NCI-H1694 (cell line): ENCODE measurements at places on chromosomes 12 and 14.

- no peak for DNase-seq
Observed at GRCh38 chr14:95268350-95268749, 51.4 kb downstream of the CLMN start.

- DNase-seq, result peak; percentile 55
Observed at GRCh38 chr14:20630340-20631022, 11.0 kb downstream of the OR6S1 start.

GRCh38 chr12:89160716-89161123, 191.6 kb downstream of the DUSP6 start:
- no peak for DNase-seq

DNA sequence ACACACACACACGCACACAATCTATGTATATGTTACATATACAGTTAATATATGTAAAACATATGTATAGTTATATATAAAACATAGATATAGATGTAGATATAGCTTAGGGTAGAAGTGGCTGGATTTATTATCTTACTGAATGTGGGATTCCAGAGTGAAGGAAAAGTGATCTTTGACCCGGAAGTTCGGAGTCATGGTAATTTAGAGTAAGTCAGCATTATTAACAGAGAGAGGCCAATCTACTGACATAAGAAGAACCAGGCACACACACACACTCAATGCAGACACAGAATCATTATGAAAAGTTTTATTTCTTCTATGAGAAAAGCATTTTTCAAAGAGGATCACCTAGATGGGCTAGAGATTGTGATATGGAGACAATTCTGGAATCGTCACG, 384.2 kb upstream of the NOVA1 start:
- no peak for DNase-seq

DNA sequence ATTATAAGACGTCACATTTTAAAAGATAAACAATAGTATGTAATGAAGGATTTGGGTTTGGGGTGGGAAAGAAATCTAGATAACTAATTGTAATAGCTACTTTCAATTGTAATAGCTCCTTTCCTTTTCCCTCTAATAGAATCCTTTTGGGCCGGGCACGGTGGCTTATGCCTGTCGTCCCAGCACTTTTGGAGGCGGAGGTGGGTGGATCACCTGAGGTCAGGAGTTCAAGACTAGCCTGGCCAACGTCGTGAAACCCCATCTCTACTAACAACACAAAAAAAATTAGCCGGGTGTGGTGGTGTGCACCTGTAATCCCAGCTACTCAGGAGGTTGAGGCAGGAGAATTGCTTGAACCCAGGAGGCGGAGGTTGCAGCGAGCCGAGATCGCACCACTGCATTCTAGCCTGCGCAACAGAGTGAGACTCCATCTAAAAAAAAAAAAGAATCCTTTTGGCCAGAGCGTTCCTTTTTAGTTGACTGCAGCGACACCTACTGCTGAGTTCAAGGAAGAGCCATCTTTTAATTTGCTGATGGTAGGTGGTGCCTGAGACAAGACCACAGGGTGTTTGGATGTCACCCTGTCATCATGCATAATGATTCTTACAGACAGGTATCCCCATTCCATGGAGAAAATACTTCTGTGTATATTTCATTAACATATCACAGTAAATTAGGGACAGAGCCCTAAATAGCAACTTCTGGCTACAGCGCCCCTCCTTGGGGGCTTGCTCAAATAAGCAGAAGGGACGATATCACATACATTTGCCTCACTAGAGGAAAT, 79.5 kb downstream of the ARMH4 start:
- peak; percentile 76 for DNase-seq

- no peak for DNase-seq
Observed at GRCh38 chr14:93064411-93065271, 51.1 kb downstream of the ITPK1 start.

DNA sequence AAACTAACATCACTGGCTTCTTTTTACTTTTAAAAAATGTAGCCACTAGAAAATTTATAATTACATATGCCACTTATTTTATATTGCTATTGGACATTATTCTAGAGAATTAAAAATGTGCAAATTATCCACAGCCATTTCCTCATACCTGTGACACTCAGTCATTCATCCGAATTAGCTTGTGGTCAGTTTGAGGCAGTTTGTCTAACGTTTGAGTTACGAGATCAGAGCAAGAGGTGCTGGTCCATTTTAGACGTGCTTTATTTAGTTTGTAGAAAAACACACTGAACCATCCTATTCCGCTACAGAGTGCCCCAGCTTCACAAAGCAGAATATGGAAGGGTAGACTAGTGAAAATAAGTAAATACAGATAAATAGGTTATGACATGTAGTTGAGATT, 513.0 kb downstream of the NRXN3 start:
- DNase-seq, result no peak

DNA sequence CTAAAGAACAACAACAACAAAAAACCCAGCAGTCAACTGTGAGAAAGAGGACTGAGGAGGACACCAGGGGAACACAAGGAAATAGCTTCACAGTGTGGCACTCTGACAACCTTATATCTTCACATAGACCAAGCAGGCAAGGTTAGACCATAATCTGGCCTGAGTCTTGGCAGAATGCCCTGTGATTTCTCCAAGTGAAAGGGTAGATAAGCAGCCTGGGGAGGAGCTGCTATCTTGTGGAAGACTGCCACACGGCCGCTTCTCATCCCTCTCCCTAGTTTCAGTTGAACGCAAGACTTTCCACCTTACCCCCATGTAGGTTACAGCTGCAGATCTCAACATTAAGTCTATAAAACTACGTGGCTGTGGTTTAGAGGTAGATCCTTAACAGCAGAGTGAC, 3.7 kb downstream of the SLC25A21 start:
- DNase-seq, result no peak

DNA sequence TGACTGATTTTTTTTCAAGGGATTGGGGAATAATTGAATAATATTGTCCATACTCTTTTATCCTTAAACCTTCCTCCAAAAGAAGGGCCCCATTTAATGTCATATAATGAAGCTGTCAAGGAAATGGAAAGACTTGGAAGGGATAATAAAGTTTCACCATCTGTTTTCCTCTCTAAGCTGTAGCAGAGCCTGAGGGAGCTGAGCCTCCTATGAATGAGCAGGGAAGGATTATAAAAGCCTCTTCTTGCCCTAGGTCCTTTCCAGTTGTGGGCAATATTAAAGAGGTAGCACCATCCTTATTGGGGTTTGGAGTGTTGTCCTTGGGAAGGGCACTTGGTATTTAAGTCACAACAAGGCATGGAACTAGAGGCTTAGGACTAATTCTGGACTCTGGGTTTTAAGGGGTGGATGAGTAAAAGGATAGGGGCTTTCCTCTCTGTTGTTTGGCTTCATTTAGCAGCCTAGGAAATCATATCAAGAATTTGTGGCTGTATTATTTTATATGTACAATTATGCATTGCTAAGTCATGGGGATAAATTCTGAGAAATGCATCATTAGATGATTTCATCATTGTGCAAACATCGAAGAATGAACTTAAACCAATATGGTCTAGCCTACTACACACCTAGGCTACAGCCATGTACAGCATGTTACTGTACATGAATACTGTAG, 408.5 kb upstream of the DCN start:
- no peak for DNase-seq

- no peak for DNase-seq
Observed at GRCh38 chr12:31687101-31687527, 27.6 kb downstream of the ETFBKMT start.

DNA sequence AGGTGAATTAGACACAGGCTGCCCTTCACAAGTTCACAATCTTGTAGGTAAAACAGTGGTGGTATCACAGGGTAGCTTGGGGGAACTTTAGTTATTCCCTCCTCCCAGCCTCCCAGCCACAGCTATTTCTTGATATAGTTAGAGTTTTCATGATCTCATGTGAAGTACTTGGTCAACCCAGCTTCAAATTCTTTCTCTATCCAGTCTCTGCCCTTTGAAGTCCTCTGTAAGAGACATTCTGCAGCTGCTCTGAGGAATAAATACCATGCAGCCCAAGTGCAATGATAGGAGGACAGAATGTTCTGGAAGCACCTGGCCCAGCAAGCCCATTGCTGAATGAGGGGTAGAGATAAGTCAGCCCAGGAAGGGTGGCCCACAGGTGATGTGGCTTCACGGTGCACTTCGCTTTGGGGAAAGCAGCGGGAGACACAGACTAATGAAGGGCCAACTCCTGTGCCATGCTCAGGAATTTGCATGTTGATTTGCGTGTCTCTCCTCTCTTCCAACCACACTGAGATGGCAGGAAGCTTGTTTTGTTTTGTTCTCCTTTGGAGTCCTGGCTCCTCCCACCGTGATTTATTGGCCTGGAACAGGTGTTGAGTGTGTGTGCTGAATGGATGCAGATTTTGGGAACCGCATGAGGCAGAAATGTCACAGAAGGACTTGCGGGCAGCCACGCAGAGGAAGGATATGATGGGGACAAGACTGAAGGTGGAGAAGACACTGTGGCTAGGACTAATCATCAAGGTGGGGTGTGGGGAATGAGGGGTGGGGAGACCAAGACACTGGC, 8.0 kb upstream of the TXNRD1 start:
- no peak for DNase-seq

GRCh38 chr12:44589697-44590096, 286.4 kb downstream of the NELL2 start:
- DNase-seq, result no peak

- DNase-seq, result no peak
Observed at GRCh38 chr14:105163040-105163742, 5.4 kb downstream of the JAG2 start.

DNA sequence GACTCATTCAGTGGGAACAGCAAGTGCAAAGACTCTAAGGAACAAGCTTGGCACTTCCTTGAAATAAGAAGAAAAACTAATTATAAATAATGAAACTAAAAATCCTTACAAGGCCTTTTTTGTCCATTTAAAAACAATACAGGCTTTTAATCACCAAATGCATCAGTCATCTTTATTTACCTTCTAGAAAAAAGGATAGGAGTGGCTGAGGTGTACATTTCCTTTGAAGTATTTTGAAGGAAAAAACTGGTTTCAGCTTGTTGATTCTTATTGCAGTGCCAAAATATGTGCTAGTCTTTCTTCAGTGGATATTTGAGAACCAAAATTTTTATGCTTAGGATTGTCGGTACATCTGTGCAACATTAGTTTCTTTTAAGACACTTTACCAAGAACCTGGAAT, 29.8 kb downstream of the MED21 start:
- DNase-seq, result no peak

DNA sequence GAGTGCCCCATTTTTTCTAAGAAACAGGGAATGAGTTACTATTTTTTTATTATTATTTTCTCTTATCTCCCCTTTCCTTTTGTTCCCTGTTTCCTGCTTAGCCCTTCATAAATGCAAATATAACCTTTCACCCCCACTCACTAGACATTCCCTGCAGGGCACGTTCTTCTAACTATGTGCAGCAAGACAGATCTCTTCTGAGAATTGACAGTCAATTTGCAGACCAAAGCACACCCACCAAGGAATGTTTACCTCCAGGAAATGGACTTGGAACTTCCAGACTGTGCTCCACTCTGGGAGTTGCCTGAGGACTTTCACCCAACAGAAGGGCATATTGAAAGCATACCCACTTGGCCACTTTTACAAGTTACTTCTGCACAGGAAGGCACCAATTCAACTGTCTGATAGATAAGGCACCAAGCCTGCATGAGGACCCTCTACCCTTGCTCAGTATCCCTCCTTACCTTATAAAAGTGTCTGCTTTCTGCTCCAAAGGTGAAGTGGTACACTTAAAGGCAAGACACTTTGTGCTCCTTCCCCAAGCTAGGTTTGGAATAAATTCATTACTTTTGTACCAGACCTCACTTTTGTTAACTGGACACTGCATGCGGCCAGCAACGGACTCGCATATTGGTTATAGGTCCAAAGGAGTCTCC, 6.5 kb downstream of the TAS2R19 start:
- DNase-seq, result no peak

GRCh38 chr14:91681118-91681517, 50.8 kb downstream of the CATSPERB start:
- no peak for DNase-seq

- DNase-seq, result no peak
Observed at GRCh38 chr12:109875572-109876131, 4.7 kb downstream of the GLTP start.

DNA sequence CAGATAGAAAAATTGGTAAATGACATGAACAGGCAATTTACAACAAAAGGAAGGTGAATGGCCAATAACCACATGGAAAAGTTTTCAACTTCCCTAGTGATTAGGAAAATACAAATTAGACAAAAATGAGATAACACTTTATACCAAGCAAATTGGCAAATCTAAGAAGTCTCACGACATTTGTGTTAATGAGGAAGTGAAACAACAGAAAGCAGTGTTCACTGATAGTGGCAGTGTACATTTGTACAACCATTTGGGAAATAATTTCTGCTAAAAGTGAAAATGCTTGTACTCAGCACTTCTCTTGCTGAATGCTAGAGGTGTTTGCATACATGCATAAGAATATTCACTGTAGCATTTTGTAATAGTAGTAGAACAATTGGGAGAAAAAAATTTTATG, 126.6 kb downstream of the LLPH start:
- DNase-seq, result no peak

GRCh38 chr12:1318327-1319031, 275.9 kb downstream of the FBXL14 start:
- DNase-seq, result peak; percentile 87

- peak; percentile 37 for DNase-seq
Observed at GRCh38 chr14:82009076-82009475, 475.4 kb upstream of the SEL1L start.

- DNase-seq, result no peak
Observed at GRCh38 chr14:88551980-88552431, 2.8 kb downstream of the PTPN21 start.

GRCh38 chr14:69539631-69540410, 34.9 kb downstream of the CCDC177 start:
- DNase-seq, result no peak

GRCh38 chr14:29810682-29811081, 117.0 kb downstream of the PRKD1 start:
- DNase-seq, result peak; percentile 28

DNA sequence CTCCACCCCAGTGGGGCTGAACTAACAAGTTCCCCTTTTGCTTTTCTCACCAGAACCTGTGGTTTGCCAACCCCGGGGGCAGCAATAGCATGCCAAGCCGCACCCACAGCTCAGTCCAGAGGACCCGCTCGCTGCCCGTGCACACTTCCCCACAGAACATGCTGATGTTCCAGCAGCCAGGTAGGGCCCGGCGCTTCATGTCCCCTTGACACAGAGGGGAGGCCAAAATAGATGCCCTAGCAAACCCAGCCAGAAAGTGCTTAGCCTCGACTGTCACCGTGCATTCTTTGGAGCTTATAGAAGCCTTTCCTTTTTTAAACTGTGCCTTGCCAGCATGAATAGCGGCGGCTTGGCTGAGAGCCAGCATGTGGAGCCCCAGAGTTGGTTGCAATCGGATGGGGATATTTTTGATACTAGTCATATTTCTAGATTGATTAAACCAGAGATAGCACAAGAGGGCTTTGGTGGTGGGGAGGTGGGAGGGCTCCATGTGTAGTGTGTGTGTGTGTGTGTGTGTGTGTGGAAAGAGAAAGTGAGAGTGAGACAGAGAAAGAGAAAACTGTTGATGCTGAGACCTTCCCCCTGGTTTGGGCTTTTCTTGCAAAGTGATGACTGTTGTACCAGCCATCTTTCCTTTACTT, 126.1 kb downstream of the GCH1 start:
- no peak for DNase-seq

- no peak for DNase-seq
Observed at GRCh38 chr14:68379510-68380328, 413.1 kb downstream of the ZFP36L1 start.
